ENCODE measurements at places on chromosomes 5 and 9. TPM values are rescaled to one million over a fixed set of nuclear protein-coding genes. Genes with fewer than 3 reads are reported as not detected.

Gene OLFM1
- total RNA-seq = not detected

Gene ARHGEF37
- total RNA-seq = 0.83 TPM

Gene TRIP13
- total RNA-seq = 20.9 TPM

Gene ERMP1
- 26.5 TPM for total RNA-seq

Gene ROPN1L
- total RNA-seq = 1.5 TPM

Gene LAMC3
- 0.19 TPM for total RNA-seq

Gene CNTLN
- 0.71 TPM for total RNA-seq

Gene ANKS6
- 9.5 TPM for total RNA-seq

Gene CTXN3
- not detected for total RNA-seq

Gene UNC5A
- total RNA-seq = not detected

Gene GGTA1
- not detected for total RNA-seq

Gene ADAMTS2
- total RNA-seq = not detected

Gene MEIKIN
- 0.55 TPM for total RNA-seq

Gene SKP2
- 40.8 TPM for total RNA-seq

Gene PCDHB4
- total RNA-seq = not detected

Gene LRRTM2
- 0.26 TPM for total RNA-seq

Gene INSYN2B
- not detected for total RNA-seq

Gene RETREG1
- 50.9 TPM for total RNA-seq

Gene PHF19
- total RNA-seq = 248 TPM

Gene PRELID2
- 4.4 TPM for total RNA-seq

Gene TMEM252
- not detected for total RNA-seq

Gene CDX1
- total RNA-seq = not detected

Gene SGTB
- total RNA-seq = 26.9 TPM

Gene PCDHA12
- total RNA-seq = not detected

Gene FSTL4
- total RNA-seq = 0.83 TPM

Gene PAEP
- not detected for total RNA-seq

Gene OR1Q1
- 0.33 TPM for total RNA-seq

Gene FBLL1
- total RNA-seq = not detected

Gene FOXB2
- total RNA-seq = not detected

Gene KCNV2
- total RNA-seq = not detected

Gene SETX
- total RNA-seq = 64.0 TPM

Gene AOPEP
- 9.5 TPM for total RNA-seq

Gene ACOT12
- total RNA-seq = not detected

Gene QRFP
- total RNA-seq = not detected

Gene FOXI1
- total RNA-seq = not detected

Gene PLAC8L1
- not detected for total RNA-seq

Gene C5orf22
- total RNA-seq = 27.2 TPM

Gene GFM2
- total RNA-seq = 26.2 TPM

Gene CCNI2
- total RNA-seq = 12.4 TPM

Gene DAB2
- 2.9 TPM for total RNA-seq

Gene PCDHB14
- total RNA-seq = not detected

Gene SPATA31C1
- not detected for total RNA-seq

Gene HSD17B3
- 0.68 TPM for total RNA-seq

Gene FGF18
- 0.25 TPM for total RNA-seq

Gene CCL27
- total RNA-seq = not detected

Gene C5orf58
- total RNA-seq = not detected

Data from activated naive CD8-positive, alpha-beta T cell treated with anti-CD3 and anti-CD28 coated beads, Interleukin-2, amount 10 ng/mL, durations not matched to agents 7 days and 5 days (primary cell).